Adipocyte (in vitro differentiated cells): ENCODE measurements at places on chromosomes 5 and 9.

- DNase-seq = peak; percentile 90
Measured at GRCh38 chr5:149834246-149834855, 104.2 kb downstream of the PPARGC1B start.

DNA sequence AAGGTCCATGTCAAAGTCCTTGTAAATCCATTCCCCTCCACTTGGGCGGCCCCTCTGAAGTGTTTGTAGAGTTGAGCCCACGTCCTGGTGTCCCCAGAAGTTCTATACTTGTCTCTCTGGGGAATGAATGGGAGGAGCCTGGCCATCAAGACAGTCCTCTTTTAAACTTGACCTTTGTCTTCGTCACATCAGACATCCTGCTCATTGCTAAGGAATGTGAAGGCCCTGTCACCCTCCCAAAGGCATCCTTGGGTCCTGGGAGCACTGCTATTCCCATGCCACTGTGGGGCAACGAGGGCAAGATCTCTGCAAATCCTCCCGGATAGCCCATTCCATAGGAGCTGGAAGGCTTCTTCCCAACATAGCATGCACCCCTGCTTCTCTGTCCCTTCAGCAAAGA lies 235.5 kb downstream of the SLIT3 start:
- DNase-seq = no peak

DNA sequence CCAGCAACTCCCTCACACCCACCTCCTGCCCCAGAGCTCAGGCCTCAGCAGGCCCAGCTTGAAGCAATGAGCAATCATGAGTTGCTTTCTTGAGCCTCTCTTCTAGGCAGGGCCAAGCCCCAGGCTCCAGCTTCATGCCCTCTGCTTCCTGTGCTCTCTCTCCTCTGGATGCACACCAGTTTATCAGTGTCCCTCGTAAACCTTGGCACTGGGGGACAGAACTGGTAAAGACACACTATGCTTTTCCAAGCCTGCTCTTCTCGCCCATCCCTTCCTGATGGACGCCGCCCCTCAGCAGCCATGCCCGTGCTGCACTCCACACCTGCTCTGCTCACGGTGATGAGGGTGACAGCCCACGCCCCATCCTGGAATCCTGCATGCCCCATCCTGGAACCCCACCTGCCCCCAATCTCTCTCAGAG lies 49.4 kb upstream of the ORM1 start:
- DNase-seq = no peak

DNA sequence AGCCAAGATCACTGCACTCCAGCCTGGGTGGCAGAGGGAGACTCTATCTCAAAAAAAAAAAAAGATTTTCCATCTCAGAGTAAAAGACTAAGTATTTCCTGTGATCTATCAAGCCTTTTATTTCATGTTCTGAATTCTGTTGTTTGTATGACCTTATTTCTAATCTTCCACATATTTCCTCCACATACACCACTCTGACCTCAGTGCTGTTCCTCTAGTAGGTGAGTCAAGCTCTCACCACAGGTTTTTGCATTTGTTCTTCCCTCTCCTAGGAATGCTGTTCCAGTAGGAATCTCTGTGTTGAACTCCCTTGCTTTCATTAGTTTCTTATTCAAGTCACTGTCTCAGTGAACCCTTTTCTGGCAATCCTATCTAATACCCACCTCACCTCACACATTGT lies 68.1 kb downstream of the INVS start:
- no peak for DNase-seq

DNA sequence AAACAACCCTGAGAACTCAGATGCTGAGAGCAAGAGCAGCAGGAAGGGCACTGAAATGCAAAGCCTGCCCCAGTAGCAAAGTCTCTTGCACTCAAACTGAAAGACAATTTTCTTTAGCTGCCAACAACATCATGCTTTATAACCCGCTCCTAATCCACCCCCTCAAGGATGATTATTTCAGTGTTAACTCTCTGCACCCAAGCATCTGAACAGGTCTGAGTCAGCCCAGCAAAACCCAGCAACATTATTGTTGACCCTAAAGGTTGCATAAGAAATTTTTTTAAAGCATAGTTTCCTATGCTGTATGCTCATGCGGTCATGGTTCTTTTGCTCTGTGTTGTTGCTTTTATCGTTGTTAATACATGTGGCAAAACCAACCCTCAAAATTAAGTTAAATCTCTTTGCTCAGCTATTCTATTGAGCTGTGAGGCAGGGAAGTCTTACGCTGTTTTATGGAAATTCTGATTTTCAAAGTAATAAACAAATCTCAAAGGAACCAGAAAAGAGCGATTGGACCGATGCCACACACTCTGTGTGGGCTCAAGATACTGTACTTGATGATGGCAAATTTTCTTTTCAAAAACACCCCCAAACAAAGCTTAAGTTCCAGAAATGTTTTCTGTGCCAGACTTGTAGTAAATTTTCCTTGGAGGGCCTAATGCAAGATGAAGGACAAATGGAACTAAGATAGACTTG lies 440.6 kb upstream of the MPDZ start:
- peak; percentile 80 for DNase-seq

DNA sequence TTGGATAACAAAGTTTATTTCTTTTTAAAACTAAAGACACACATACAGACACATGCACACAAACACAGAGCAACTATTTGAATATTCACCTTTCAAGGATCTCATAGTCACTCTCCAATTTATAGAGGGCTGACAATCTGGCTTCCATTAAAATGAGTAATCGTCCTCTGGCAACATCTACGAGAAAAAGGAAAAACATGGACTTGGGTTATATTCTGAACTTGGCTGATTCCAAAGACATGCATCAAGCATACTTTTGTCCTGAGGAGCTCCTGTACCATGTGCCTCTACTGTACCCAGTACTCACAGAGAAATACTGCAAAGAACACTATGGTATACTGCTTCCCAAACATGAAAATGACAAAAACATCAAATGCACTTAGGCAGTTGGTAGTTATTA lies 15.4 kb downstream of the IARS1 start:
- DNase-seq = peak; percentile 76

DNA sequence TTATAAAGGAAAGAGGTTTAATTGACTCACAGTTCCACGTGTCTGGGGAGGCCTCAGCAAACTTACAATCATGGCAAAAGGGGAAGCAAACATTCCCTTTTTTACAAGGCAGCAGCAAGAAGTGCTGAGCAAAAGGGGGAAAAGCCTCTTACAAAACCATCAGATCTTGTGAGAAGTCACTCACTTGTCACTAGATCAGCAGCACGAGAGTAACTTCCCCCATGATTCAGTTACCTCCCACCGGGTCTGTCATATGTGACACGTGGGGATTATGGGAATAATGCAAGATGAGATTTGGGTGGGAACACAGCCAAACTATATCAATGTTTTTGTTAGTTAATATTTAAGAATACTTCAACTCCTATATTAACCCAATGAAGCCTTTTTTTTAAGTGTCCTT lies 275.2 kb upstream of the CDH9 start:
- no peak for DNase-seq

DNA sequence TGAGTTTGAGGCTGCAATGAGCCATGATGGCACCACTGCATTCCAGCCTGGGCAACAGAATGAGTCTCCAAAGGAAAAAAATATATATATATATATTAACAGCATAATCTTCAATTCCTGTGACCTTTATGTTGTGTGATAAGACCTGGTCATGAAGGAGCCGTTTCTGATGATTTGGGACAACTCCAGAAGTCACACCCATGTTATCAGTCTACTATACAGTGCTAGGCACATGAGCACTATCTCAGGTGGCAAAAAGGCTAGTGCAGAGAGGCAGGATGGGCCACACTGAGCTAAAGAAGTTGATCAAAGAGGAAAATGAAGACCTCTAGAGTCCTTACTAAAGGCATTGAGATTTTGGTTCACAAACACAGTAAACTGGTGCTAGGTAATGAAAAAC lies 205.0 kb upstream of the RAD23B start:
- DNase-seq = no peak

- DNase-seq = no peak
Measured at GRCh38 chr5:107325866-107326265, 344.9 kb downstream of the EFNA5 start.

- no peak for DNase-seq
Measured at GRCh38 chr9:78857373-78858225, 560.7 kb downstream of the PSAT1 start.
